ENCODE measurements at places on chromosomes 11 and 22.

GRCh38 chr11:111365722-111366559, 13.1 kb downstream of the POU2AF1 start:
- DNase-seq: no peak

DNA sequence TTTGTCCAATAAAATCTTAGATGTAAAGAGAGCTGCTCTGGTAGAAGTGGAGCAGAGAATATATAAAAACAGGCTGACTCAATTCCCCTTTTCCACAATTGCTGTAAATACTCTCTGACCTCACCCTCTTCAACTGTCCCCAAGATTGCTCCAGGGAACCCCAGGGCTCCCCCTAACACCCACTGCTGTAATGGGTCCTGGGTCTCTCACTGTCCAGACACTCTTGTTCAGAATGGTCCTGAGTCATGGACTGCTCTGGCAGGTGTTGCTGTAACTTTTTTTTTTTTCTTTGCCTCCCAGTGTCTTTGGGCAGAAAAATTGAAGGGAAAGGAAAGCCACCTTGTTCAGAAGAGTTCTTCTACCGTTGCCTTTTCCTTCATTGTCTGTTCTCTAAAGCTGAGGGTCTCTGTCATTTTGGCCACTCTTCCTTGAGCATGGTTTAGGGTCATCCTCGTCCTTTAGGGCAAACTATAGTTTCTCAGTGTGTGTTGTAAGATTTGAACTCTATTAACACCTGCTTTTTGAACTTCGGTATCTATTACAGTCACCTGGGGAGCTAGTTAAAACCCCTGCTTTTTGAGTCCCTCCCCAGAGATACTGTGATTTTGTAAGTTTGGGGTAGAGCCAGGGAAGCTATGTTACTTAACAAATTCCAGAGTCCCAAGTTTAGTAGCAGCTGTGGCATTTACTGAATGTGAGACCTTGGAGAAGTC, 209.5 kb downstream of the NAV2 start:
- DNase-seq: no peak

DNA sequence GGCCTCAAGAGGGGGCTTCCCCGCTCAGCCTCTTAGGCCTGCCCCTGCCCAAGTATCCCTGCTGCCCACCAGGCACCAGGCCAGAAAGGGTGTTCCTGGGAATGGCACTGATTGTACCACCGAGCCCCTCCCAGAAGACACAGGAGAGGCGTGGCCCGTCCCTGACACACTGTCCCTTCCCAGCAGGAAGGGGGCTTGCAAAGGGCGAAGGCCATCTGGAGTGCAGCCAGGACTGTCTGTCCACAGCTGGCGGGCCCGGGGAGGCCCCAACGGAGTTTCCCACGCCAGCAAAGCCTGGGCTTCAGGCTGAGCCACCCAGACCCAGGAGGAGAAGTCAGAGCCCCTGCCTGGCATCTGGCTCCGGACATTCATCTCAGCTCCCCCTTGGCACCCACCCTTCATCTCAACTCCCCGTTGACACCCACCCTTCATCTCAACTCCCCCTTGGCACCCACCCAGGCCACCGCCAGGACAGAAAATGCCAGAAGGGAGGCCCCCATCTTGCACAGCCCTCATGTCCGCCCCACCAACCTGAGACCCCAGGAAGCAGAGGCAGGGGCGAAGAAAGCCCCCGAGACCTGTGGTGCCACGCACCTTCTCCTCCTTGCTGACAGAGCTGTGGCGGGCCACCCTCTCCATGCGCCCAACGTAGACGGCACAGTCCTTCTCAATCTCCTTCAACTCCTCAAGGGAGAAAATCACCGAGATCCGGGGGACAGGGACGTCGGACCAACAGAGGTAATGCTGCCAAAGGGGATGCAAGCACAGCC, 19.4 kb downstream of the TUBGCP6 start:
- DNase-seq: no peak

GRCh38 chr22:42468841-42469240, 36.6 kb upstream of the NFAM1 start:
- no peak for DNase-seq
